GM23338 (cell line): ENCODE measurements at places on chromosomes 16 and 17.

DNA sequence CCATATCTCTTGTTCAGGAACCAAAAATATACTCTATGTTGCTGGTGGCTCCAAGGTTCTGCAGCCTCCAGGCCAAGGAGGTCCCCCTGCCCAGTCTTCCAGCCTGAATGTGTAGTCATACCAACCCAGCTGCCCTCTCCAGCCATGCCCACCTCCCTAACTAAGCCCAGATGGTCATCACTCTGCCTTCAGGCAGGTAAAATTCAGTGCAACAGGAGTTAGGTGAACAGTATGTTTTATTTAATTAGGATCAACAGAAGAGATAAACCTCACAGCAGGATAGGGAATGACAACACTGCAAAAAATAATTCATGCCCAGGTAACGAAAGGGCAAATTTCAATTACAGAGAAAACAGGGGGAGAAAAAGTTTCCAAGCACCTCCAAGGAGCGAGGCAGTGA lies 9.1 kb downstream of the ZNF423 start:
- DNase-seq, result no peak

GRCh38 chr16:8567355-8568230 lies 22.7 kb downstream of the TMEM114 start:
- DNase-seq, result peak; percentile 98

DNA sequence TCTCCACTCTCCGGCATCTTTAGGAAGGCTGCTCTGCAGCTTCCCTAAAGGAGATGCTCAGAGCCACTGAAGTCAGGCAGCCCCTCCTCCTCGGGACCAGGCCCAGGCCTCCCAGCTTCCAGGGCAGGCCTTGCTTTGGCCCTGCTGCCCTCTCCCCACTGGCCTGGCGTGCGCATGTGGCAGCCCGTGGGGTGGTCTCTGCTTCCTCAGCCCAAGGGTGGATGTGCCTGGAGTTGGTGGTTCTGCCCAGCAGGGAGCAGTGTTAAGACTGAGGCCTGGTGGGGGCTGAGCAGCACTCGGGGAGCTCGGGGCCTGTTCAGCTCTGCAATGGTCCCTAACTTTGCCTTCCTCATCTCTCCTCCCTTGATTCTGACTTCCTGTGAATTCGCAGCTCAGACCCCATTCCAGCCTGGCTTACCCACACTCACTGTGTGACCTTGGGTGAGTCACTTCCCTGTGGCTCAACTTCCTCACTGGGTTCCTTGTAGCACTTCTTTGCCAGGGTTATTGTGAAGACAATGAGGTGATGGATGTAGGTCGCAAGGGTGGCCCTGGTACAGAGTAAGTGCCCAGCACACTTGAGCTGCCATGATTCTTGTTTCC lies 63.2 kb downstream of the NKD1 start:
- no peak for DNase-seq

- peak; percentile 56 for DNase-seq
These were observed 1.5 kb downstream of the TMEM132E start for GRCh38 chr17:34580685-34581445.

GRCh38 chr17:68102318-68102758 lies 66.8 kb downstream of the KPNA2 start:
- peak; percentile 10 for DNase-seq

DNA sequence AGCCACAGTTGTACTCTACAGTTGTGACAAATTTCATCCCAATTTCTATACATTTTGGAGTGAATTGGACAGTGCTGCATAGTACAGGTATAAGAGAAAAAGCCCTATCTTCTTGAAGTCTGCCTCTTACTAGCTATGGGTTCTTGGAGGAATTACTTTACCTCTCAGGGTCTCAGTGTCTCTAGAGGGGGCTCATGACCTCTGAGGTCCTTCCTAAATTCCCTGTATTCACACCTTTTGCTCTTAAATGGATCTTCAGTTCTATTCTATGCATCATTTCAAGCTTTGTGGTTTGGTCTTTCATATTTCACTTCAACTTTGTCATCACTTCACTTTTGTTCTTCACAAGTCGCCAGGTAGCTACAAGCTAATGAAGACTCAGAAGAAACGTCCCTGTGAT lies 71.2 kb upstream of the ERCC4 start:
- peak; percentile 28 for DNase-seq

GRCh38 chr16:3266873-3267537 lies 10.6 kb upstream of the MEFV start:
- DNase-seq, result peak; percentile 66

GRCh38 chr17:56434610-56435009 lies 158.9 kb upstream of the NOG start:
- DNase-seq, result no peak

DNA sequence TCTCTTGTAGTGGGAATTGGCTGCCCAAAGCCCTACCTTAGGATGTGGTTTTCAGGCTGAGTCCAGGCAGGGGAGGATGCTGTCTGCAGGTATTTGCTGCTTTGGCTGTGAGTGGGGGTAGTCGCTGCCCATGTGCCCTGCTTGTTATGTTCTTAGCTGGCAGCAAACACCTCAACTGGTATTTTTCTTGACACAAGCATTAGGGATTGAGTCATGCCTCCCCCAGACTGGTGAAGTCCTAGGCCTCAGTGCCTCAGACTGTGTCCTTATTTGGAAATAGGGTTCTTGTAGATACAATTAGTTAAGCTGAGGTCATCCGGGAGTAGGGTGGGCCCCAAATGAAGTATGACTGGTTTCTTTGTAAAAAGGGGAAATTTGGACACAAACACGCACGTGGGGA lies 808.3 kb upstream of the EEF2KMT start:
- DNase-seq, result no peak

- DNase-seq, result no peak
These were observed 6.1 kb downstream of the SLC35G3 start for GRCh38 chr17:35188111-35188510.

- DNase-seq, result no peak
These were observed 16.6 kb downstream of the CEP131 start for GRCh38 chr17:81206166-81206565.

GRCh38 chr17:56694825-56695224 lies 101.3 kb downstream of the NOG start:
- no peak for DNase-seq

DNA sequence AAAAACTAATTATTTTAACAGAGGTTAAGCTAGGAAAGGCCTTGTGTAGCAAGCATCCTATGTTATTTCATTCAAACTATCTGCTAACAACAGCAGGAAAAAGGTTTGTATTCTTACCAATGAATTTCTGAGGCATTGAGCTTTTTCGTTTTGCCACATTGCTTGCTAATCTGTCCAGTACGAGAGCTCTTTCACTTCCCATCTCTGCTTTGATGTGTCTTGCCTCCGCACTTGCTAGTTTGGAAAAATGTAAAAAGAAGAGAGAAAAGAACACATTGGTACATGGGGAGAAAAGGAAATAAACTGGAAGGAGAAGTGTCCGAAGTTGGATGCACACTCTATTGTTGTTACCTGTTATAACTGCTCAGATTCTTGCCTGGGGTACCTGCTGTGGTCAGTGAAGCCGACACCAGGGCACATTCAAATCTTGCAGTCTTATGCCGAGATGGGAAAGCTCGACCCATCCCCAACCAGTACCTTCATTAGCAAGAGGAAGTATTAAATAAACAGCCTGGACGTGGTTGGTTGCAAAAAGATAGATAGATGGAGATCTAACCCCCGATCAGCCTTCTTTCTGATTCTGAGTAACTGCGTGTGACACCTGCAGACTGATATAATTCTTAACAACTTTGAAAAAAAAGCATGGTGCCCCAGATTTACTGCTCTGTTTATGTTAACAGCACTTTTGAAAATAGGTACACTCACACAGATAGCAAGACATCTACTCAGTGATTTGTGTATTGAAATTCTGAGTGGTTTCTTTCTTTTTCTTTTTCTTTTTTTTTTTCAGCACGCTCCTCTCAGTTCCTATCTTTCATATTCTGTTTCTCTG lies 40.0 kb downstream of the GRB7 start:
- DNase-seq, result no peak

GRCh38 chr17:57088298-57088697 lies 3.3 kb downstream of the AKAP1 start:
- no peak for DNase-seq

- no peak for DNase-seq
These were observed 165.6 kb downstream of the SPECC1 start for GRCh38 chr17:20174588-20175265.

DNA sequence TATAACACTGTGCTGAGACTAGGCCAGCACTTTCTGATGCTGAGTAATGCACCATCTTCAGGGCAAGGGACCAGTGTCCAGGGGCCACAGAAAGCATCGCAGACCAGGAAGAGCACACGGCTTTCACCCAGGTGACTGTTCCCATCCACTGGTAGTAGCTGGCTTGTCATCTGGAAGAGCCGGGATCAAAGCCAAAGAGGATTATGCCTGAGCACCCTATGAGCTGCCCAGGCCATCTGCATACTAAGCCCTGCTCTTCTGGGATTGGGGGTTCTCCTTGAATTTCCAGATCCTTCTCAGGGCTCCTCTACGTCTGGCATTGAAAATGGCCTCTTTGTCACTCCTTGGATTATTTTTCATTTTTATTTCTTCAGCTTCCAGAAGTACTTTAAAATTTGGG lies 140.7 kb downstream of the IRX3 start:
- DNase-seq, result no peak

DNA sequence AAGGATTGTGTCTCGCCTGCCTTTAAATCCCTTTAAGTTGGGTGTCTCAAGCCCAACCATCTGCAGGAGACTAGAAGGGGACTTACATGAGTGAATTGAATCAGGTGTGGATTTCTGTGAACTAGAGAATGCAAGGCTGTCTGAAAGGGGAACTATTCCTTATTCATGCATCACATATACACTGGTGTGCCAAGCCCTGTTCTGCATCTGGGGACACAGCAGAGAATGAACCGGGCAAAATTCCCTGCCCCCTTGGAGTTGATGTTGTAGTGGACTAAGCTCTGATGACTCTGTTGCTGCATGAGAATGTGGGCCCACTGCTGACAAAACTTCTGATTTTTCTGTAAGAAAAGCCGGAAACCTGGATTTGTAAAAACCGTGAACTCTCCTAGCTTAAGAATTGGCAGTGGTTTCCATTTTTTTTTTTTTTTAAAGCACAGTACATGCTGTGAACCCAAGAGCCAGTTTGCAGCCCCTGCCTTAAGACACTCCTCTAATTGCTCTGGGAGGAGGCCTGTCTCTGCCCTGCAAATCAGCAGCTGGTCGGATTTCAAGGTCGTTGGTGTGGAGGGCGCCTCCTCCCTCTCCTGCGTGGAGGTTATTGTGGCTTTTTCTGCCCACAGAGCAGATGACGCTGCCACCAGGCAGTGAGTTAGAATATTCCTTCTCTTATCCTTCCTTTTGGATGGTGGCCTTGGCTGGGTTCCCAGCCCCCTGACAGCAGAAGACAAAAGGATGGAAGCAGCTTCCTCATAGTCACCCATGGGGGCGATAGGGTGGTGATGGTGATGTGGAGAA lies 131.0 kb downstream of the PRKCB start:
- DNase-seq, result no peak

- DNase-seq, result peak; percentile 76
These were observed 1.9 kb downstream of the PMP22 start for GRCh38 chr17:15263206-15263579.

DNA sequence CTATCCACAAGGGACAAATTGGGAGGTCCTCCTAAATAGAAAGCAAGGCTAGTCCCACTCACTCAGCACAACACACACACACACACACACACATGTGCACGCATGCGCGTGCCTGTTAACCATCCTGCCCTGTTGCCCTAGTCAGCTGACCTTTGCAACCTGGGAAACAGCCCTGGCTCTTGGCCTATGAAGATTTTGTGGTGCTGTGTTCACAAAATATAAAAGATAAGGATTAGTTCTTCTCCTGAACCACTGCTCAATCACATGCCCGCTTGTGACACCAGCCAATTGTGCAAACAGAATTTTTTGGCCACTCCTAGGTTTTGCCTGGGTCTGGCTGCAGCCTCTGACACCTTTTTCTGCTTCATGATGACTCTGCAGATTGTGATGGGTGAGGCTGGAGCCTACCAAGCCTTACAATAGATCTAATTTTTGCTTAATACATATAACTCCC lies 3.3 kb upstream of the CES1 start:
- DNase-seq, result no peak

DNA sequence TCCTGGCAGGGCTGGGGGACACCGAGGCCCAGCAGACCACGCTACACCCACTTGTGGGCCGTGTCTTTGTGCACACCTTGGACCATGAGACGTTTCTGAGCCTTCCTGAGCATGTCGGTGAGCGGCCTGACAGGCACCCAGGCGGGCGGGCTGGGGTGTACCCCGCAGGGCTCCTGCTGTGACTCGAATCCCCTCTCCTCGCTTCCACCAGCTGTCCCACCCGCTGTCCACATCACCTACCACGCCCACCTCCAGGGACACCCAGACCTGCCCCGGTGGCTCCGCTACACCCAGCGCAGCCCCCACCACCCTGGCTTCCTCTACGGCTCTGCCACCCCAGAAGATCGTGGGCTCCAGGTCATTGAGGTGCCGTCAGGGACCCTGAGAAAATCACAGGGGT lies 1.6 kb downstream of the SGCA start:
- DNase-seq, result no peak

DNA sequence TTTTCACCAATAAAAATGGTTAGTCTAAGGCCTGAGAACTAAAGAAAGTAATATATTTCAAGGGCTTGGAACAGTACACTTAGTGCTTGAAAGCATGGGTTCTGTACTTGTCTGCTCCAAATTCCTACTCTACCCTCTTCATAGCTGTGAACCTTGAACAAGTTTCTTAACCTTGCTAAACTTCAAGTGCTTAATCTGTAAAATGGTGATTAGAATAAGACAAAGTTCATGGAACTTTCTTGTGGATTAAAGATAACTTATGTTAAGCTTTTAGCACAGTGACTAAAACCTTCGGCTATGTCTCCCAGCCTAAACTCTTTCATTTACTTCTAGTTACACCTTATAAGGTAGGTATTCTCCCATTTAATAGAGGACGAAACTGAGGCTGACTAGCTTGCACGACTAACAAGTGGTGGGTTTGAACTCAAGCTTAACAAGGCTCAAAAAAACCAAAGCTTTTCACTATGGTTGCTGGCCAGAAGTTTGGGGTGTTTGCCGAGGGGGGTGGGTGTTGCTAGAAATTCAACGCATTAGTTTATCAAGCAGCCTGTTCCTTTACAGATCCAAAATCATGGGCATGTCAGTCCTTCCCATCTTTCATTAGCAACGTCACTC lies 28.8 kb downstream of the CDRT4 start:
- DNase-seq, result no peak

DNA sequence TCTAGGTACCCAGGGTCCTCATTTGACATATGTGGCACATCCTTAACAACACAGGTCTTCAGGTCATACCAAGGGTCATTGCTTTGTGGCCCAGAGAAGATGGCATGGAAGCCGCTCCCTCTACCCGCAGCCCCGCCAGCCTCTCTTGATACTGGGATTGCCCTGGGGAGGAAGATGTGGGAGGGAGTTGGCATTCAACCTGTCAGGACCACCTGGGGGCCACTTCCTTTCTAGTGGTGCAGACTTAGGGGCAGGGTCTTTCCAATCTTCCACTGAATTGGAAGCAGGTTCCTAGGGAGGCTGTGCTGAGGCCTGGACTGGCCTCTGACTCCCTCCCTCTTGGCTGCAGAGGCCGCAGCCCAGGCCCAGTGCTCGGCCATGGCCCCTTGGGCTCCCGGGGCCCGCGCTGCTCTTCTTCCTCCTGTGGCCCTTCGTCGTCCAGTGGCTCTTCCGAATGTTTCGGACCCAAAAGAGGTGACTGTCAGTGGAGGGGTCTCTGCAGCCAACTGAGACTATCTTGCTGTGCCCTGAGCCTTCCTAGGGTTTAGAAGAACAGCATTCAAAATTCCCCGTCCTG lies 5.1 kb upstream of the HEXIM1 start:
- peak; percentile 47 for DNase-seq

GRCh38 chr16:82008957-82009592 lies 2.2 kb downstream of the SDR42E1 start:
- no peak for DNase-seq
